H1 (cell line): ENCODE measurements at places on chromosomes 2 and 18. TPM values are rescaled to one million over a fixed set of nuclear protein-coding genes. Genes with fewer than 3 reads are reported as not detected.

SLC14A1 gene
- total RNA-seq, result not detected in 2 replicates

CD8B2 gene
- not detected in 2 replicates for total RNA-seq

STAMBP gene
- total RNA-seq, result 49.7 and 50.5 TPM in 2 replicates

CDK5R2 gene
- not detected in 2 replicates for total RNA-seq

MZT2A gene
- 116 and 123 TPM in 2 replicates for total RNA-seq

PIEZO2 gene
- 14.7 and 16.5 TPM in 2 replicates for total RNA-seq

POTEJ gene
- total RNA-seq, result not detected in 2 replicates

NLRC4 gene
- not detected in 2 replicates for total RNA-seq

DNAJC5G gene
- total RNA-seq, result 1.4 TPM in 2 replicates

DCDC2C gene
- not detected in 2 replicates for total RNA-seq

ACKR3 gene
- total RNA-seq, result 0.73 and 1.4 TPM in 2 replicates

SCYGR4 gene
- total RNA-seq, result not detected in 2 replicates

STEAP3 gene
- 21.7 and 22.2 TPM in 2 replicates for total RNA-seq

ZNF532 gene
- total RNA-seq, result 240 and 241 TPM in 2 replicates
